Left hindlimb (tissue), 1 donor: ENCODE measurements at places on chromosomes 4 and X.
A peak's percentile ranks its signal among the peaks of the same experiment; 100 is the strongest.

GRCh38 chr4:21656832-21657231 is 291.7 kb downstream of the KCNIP4 start:
- no peak for DNase-seq

- DNase-seq: no peak
Observed at GRCh38 chrX:115576676-115577075, 15.7 kb downstream of the PLS3 start.

DNA sequence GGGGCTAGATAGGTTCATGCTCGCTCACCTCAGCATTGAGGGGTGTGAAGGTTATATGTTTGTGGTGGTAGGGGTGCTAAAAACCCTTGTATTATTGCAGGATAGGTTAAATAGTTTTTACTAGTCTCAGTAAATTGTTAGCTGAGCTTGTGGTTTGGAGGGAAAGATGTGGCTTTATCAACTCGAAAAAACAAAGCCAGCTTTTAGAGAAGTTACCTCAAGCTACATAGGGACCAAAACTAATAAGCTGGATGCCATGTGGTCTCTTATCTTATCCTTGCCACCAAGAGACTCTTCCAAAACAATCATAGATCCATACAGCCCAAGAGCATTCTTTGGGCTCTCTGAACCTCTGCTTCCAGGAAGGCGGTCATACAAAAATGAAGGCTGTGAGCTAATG is 29.2 kb downstream of the MSN start:
- no peak for DNase-seq

DNA sequence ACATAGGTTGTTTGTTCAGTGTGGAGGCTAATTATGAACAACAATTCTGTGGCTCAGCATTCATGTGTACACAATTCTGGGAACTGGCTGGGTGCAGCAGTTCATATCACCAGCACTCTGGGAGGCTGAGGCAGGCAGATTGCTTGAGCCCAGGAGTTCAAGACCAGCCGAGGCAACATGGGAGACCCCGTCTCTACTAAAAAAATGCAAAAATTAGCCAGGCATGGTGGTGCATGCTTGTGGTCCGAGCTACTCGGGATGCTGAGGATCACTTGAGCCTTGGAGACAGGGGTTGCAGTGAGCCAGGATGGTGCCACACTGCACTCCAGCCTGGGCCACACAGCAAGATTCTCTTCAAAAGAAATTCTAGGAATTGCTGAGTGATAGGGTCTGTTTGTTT is 4.5 kb upstream of the PPP2R2C start:
- no peak for DNase-seq

DNA sequence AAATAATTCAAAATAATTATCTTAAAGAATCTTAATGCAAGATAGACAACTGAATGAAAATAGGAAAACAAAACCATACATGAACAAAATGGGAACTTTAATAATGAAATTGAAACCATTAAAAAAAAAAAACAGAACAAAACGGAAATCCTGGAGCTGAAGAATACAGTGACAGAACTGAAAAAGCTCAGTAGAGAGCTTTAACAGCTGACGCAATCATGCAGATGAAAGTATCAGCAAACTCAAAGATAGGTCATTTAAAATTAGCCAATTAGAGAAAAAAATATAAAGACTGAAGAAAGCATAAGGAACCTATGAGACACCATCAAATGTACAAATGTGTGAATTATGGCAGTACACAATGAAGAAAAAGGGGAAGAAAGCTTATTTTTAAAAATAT is 18.8 kb downstream of the SLC25A31 start:
- DNase-seq: no peak

- no peak for DNase-seq
Observed at GRCh38 chr4:129804461-129804981, 708.6 kb downstream of the C4orf33 start.

DNA sequence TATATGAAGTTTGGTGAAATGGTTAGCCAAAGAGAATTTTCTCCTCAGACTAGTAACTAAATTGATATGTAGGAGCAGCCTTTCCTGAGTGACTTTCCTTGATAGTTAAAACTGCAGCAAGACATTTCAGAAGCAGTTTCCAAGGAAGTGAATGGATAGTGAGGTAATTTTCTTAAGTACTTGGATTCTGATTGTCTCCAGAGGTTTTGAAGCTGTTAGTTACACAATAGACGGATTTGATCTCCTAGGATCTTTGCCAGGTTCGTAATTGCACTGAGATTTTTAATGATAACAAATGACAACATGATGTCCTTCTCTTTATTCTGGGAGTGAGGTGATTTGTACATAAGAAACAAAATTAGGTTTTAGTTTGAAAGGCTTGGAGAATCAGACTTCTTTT is 29.2 kb downstream of the PRRG1 start:
- no peak for DNase-seq

DNA sequence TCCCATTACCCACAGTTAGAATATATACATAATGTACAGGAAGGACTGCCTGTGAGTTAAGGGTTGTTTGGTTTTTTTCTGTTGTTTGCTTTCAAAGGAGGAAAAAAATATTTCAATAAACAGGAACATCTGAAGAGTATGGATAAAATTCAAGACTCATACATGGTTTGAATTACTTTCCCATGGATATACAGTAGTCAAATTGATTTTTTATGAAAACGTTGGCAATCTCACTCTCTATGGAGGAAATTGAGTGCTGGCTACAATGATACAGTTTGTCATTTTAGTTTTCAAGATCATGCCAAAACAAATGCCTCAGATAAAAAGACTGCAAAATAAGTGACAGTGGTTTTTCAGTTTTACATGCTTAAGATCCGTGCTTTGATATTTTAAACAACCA is 116.6 kb downstream of the SH3RF1 start:
- no peak for DNase-seq

DNA sequence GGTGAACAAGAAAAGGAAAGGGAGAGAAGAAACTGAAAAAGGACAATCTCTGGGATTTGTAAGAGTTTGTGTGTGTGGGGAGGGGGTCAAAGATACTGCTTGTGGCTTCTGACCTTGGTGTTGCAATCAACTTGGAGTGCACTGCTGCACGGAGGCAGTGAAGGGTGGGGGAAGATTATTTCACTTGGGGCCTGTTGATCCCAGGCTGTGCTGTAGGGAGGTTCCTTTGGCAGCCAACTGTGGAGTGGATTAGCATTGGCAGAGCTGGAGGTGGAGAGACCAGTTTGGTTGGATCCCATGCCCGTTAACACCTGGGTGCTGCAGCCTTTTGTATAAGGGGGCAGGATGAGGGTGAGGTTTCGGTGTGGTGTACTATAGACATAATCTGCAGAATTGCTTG is 38.2 kb downstream of the AFF1 start:
- no peak for DNase-seq

DNA sequence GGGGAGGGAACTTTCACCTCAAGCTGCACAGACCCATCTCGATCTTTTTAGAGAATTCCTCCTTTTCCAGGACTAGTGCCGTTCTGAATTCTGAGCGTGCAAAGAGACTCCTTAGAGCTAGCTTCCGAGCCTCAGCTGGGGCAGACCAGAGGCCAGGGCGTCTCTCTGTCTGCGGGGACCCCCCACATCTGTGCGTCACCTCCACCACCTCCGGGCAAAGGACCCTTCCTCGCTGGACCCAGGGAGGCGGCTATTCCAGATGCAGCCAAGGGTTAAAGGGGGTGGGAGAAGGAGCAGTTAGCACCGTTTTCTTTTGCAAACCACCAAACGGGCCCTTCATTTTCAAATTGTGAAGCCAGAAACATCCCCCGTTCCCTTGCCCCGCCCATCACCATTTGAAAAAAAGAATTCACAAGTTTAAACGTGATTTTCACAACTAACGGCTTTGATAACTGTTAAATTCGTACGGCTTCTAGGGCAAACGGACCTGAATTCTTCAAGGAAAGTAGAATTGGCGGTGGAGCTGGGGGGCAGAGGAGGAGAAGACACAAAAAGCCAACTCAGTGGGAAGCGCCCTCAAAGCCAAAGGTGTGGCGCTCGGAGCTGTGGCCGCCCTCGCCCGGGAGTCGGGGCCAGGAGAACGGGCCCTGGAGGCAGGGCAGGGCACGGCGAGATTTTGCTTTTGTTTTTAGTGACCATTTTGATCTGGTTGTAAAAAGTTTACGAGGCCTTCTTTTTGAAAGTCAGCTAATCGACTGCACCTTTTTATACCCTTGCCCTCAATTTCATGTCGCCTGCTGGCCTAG is 3.3 kb upstream of the PDGFRA start:
- peak; percentile 59 for DNase-seq

GRCh38 chrX:43747476-43747875 is 91.4 kb downstream of the MAOA start:
- no peak for DNase-seq

DNA sequence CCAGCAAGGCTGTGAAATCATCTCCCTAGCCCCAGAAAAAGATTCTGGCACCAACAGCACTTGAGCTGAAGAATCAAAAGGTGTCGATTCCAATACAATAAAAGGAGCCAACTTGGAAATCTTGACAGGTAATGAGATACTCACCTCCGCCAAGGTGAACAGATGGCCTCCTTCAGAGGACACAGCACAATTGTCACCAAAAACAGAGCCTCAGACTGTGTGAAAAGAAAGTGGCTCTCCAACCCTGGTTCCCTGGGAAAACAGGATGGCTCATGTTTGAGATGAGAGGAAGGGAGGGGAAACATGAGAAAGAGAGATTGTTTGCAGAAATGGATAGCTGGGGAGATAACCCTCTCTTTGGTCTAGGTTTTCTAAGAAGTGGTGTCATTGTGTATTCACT is 168.9 kb downstream of the HS3ST1 start:
- no peak for DNase-seq

DNA sequence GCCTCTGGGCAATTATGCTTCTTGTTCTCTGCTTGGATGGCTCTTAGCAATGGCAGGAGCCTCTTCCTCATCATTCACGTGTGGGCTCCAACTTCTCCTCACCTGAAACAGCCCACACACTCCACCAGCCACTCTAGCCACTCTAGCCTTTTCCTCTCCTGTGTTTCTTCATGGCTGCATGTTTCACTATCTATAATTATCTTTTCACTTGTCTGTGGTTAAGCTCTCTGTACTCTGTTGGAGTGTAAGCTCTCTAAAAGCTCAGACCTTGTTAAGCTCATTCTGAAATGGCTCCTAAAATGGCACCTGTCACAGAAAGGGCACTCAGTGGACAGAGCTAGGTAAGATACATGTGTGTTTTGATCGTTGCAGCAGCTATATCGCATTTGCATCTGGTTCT is 80.0 kb downstream of the SH3KBP1 start:
- no peak for DNase-seq

- DNase-seq: no peak
Observed at GRCh38 chrX:68686097-68686977, 38.9 kb downstream of the STARD8 start.

- DNase-seq: no peak
Observed at GRCh38 chr4:52939325-52939724, 77.2 kb downstream of the RASL11B start.

GRCh38 chr4:76606645-76607265 is 171.7 kb downstream of the SHROOM3 start:
- DNase-seq: no peak

DNA sequence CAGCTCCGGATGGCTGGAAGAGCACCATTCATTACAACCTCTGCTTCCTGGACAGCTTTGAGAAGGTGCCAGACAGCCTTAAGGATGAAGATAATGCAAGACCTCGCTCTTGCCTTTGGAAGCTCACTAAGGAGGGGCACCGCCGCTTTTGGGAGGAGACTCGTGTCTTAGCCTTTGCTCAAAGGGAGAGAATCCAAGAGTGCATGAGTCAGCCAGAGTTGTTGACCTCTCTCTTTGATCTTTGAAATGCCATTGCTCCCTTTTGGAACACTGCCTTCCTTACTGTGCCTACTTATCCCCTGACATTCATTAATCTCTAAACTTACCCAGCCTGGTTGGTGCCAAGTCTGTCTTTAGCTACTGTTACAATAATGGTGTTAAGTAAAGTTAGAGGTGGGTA is 1.2 kb downstream of the FOXR2 start:
- no peak for DNase-seq

- DNase-seq: no peak
Observed at GRCh38 chr4:153781280-153781679, 7.6 kb downstream of the SFRP2 start.

DNA sequence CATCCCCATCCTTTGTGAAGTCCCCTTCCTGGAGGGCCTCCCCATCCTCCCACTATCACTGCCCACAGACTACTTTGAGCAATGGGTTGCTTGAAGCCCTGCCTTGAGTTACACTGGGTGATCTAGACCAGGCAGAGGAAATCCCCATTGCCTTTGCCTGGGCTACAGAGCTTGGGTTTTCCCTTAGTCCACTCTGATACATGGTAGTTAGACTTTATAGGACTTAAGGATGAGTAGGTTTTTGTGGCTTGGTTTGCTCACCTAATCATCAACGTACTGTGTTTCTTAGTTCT is 56.6 kb downstream of the TMEM131L start:
- no peak for DNase-seq

GRCh38 chrX:10798041-10798440 is 177.7 kb upstream of the MID1 start:
- DNase-seq: no peak

DNA sequence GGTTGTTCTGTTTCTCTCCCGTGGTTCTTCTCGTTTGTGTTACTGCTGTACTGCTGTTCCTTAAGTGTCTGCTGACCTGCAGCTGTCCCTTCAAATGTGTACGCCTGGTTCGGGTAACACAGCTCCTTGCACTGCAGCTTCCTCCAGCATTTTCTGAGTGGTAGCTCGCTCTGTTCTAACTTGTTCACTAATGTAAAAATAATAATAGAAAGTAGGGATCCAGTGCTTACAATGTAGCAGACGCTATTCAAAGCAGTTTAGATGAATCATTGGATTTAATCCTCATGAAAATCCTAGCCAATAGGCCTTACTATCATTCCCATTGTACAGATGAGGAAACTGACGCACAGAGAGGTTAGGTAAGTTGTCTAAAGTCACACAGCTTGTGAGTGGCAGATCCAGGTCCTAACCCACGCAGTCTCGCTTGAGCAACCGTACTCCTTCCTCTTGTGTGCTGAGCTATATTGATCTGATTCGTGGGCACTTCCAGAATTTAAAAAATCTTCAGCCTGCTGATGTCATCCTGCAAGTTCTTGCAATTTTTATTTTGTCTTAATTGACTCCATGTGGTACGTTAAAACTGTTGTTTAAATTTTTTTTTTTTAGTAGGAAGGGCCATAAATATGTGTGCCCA is 448.2 kb upstream of the FAT1 start:
- no peak for DNase-seq

DNA sequence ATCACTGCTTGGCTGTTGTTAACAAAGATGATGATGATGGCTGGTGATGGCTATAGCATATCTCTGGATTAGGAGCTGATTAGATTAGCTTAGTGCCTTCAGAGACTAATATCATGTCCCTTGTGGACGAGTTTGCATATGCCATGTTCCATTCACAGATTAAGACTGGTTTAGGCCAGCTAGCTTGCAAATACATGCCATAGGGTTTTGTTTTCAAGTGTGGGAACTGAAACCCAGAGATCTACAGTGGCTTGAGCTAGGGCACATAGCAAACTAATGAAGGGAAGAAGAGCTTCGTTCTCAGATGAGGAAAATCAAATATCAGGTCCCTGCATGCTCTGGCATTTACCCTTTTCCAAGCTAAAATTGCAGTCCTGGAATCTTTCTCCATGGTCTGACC is 492.3 kb downstream of the MAGEE1 start:
- no peak for DNase-seq
